ENCODE measurements at places on chromosomes 12 and 14.
A peak's percentile ranks its signal among the peaks of the same experiment; 100 is the strongest.

- DNase-seq: no peak
Measured at GRCh38 chr12:8455727-8456360, at the start of gene CLEC6A. TSS of gene CLEC6A (plus strand) at chr12:8455962. CDS start at chr12:8456112, 150 bp downstream.

GRCh38 chr12:47024463-47024862 lies 55.0 kb upstream of the PCED1B start:
- DNase-seq: no peak

DNA sequence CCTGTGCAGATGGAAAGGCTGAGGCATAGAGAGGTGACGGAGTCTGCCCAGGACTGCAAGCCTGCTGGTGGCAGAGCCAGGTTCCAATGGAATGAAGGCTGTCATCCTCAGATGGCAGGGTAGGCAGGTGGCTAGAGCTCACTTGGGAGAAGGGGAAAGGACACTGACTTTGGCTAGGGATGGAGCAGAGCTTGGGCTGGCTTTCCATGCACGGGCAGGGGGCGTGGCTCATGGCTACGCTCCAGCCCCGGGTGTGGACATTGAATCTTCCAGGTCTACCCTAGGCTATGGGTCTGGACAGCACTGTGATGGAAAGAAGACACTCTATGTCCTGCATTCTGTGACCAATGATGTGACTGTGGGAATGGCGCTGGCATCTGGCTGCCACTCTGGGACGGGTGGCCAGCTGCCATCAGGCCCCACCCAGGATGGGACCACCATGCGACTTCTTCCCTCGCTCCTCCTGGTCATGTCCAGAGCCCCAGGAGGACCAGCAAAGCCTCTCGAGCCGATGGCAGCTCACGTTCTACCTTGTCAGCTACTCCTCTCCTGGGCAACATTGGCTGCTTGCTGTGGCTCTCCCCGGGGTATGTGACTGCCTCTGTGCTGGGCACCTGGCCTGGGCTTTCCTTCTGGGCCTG lies 398.7 kb downstream of the TMEM121 start:
- no peak for DNase-seq

DNA sequence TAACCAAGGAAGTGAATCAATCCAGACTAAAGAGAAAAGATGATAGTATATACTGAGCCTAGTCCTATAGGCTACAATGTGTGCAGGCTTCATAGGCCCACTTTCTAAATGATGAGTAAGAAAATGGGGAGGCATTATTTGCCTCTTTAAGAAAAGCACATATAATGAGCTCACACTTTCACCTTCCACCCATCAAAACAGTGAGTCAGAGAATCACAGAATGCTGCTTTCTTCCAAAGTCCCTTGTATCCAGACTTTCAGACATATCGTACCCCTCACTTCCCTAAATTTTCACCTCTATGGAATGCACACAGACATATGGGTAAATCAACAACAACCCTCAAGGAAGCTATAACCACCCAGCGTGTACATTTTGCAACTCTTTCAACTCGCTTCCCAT lies 286.4 kb upstream of the PRKD1 start:
- DNase-seq: no peak

GRCh38 chr14:50726372-50727107 lies 58.4 kb upstream of the SAV1 start:
- no peak for DNase-seq

GRCh38 chr14:90426663-90427062 lies 29.8 kb downstream of the CALM1 start:
- no peak for DNase-seq

DNA sequence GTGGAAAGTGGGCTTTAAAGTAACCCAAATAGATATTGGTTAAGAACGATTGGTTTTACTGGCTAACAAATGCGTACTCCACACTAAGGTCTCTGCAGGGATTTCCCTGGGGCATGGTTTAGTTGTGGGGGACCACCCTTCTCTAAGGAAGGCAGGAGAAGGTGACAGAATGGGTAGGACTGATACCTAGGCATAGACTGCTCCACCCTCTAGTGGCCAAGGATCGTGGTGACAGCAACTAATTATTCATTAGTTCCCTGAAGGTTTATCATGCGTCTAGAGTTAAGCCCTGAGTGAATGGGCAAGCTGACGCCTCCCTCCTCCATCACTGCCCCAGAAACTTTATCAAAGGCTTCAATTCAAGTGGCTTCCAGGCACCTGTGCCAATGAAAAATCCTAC lies 9.1 kb downstream of the FAM181A start:
- DNase-seq: peak; percentile 36
